ENCODE measurements at places on chromosomes 5 and 9. TPM values are rescaled to one million over a fixed set of nuclear protein-coding genes. Genes with fewer than 3 reads are reported as not detected.

- H3K4me1 ChIP-seq = no peaks in the 10 kb centered on the region
- no peaks in the 10 kb centered on the region for H3K36me3 ChIP-seq
- no peak overlapping the region for H3K4me3 ChIP-seq
- H3K27ac ChIP-seq = no peak overlapping the region
- peak; percentile 62 for DNase-seq
Measured at GRCh38 chr9:70195456-70195855, 63.3 kb upstream of the SMC5 start.

DNA sequence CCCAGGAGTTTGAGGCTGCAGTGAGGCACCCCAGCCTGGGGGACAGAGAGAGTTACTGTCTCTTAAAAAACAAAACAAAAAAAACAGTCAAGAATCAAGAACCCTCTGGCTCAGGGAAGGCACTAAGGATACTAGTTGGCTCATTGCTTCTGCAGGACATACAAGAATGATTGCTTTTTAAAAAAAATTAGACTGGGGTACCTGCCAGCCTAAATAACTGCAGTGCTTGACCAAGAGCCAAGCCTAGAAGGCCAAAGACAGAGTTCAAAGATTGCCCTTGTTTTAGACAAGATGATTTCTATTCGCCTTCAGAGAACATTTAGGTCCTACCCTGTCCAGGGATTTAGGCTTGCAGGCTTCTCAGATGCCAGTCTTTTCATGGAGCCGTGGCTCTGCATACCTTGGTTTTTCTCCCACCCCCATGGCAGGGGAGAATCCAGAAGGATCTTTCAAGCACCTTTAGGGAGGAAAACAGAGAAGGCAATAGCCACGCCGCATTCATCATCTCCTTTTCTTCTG lies 93.7 kb upstream of the IL6ST start:
- H3K27ac ChIP-seq = no peak overlapping the region
- H3K4me1 ChIP-seq = peaks cover 8% of the 10 kb centered on the region
- H3K27me3 ChIP-seq = no peaks in the 10 kb centered on the region

Gene FOXD4L6
- total RNA-seq = not detected

- H3K36me3 ChIP-seq = no peaks in the 10 kb centered on the region
- DNase-seq = no peak
- H3K27me3 ChIP-seq = no peaks in the 10 kb centered on the region
- H3K27ac ChIP-seq = no peak overlapping the region
Measured at GRCh38 chr9:126468141-126468825, 141.7 kb downstream of the MVB12B start.

Gene ITGA1
- 95.2 TPM for total RNA-seq

DNA sequence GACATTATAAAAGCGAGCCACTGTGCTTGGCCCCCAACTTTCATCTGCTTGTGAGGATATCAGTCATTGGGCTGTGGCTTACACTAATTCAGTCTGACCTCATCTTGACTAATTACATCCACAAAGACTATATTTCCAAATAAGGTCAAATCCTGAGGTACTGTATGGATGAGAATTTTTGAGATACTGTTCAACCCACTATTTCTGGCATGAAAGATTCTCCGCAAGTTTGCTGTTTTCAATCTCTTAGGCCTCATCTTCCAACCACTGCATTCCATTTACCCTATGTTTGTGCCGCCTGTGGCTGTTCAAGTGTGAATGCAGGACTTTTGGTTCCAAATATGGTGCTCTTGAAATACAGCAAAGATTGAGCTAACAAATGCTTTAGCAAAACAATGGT lies 400.9 kb upstream of the SGCD start:
- H3K36me3 ChIP-seq = no peaks in the 10 kb centered on the region
- no peaks in the 10 kb centered on the region for H3K27me3 ChIP-seq
- no peaks in the 10 kb centered on the region for H3K4me1 ChIP-seq

DNA sequence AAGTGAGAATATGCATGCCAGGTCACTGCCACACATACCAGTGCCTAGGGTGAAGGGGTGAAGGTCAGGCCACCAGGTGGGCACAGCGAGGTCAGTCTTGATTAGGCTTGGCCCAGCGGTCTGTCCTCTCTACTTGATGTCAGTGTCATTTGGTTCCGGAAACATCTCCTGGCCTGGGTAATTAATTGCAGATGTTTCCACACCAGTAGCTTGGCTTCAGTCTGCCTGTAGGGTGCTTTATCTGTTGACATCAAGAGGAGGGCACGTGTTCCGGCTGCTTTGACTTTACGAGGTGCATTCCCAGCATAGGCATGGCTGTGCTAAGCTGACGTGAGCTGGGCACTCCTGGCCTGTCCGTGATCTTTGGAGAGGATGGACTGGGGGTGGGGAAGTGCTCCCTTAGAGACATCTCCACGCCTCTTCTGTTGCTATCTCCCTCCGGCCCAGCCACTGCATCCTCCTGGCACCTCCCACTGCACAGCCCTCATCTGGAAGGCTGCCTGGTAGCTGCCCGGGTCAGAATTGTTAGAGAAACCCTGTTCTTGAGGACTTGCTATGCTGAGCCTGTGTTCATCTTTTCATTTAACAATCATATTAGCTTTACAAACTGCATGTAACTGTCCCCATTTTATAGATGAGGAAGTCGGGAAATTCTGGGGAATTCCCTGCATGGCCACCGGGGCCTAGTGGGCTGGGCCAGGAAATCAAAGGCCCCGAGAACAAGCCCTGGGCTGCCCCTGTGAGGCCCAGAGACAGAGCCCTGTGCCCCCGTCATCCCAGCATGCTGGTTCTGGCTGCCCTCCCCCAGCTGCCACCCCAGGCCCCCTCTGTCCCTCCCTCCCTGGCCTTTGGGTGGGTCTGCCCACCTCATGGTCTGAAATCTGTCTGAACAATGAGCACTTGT lies 29.1 kb downstream of the JADE2 start:
- peak; percentile 82 for DNase-seq
- no peaks in the 10 kb centered on the region for H3K27me3 ChIP-seq
- H3K27ac ChIP-seq = peak overlapping the region; percentile 32
- peaks cover 56% of the 10 kb centered on the region for H3K4me1 ChIP-seq

GRCh38 chr9:121261107-121261460 lies 6.9 kb upstream of the GSN start:
- H3K4me3 ChIP-seq = no peak overlapping the region
- DNase-seq = no peak
- no peaks in the 10 kb centered on the region for H3K27me3 ChIP-seq
- H3K36me3 ChIP-seq = no peaks in the 10 kb centered on the region
- peaks cover 9% of the 10 kb centered on the region for H3K4me1 ChIP-seq
- H3K27ac ChIP-seq = no peak overlapping the region

DNA sequence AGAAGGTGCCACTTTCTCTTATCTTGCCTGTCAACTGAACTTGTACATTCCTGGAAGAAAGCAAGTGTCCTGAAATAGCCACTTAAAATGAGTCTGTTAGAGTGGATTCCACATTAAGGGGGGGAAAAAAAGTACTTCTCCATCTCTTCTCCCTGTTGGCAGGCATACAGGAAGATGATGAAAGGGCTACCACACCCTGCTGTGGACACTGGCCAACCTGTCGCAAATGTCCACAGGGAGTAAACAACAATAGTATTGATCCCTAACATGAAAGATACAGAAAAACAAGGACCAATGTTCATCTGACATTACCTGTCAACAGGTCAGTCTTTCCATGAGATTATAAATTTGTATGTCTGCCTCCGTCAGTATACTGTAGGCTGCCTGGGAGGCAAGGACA lies 265.1 kb upstream of the MAP3K1 start:
- H3K27ac ChIP-seq = no peak overlapping the region
- H3K4me3 ChIP-seq = no peak overlapping the region
- H3K36me3 ChIP-seq = no peaks in the 10 kb centered on the region
- H3K27me3 ChIP-seq = no peaks in the 10 kb centered on the region
- DNase-seq = no peak
- H3K4me1 ChIP-seq = peaks cover 2% of the 10 kb centered on the region

DNA sequence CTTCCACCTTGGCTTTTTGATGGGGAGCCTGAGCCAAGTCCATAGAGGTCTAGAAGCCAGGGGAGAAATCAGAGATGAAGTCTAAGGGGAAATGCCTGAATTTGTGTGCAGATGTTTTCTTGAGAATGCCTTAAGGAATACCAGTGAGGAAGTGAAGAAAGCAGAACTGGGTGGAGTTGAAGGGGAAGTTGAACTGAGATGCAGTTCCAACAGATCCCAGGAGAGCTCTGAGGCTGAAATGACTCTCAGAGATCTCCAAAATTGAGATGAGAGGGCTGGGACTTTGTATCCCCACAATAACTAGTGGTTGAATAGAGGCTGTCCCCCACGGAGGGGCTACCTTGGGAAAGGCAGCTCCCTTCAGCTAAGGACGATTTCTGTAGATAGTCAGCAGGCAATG lies 197.1 kb downstream of the ZNF462 start:
- no peaks in the 10 kb centered on the region for H3K27me3 ChIP-seq
- H3K36me3 ChIP-seq = no peaks in the 10 kb centered on the region
- no peak overlapping the region for H3K27ac ChIP-seq
- DNase-seq = no peak
- H3K4me3 ChIP-seq = no peak overlapping the region
- H3K4me1 ChIP-seq = no peaks in the 10 kb centered on the region

Gene ANKDD1B
- not detected for total RNA-seq

Gene C5orf52
- total RNA-seq = not detected

Gene DND1
- under 0.01 TPM for total RNA-seq

DNA sequence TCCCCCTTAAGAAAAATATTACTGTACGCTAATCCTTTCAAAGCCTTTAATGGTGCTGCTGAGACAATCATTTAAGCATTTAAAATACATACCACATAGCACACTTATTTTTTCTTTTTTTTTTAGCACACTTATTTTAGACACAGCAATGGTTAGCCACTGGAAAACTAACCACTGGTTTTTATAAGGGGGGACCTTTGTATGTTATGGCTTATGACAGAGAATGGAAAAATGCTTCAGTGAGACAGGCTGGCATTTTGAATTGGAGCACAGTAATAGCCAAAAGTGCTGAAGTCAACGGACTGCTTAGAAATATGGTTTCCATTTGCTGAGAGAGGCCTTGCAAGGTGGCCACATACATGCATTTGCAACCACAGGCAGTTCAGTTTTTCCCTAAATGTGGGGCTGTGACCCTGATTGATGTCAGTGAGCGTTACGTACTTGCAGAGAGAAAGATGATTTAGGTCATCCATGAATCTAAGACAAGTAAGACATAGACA lies 28.5 kb downstream of the AOPEP start:
- H3K4me3 ChIP-seq = no peak overlapping the region
- H3K27me3 ChIP-seq = no peaks in the 10 kb centered on the region
- DNase-seq = no peak
- H3K36me3 ChIP-seq = no peaks in the 10 kb centered on the region

GRCh38 chr9:137369061-137369787 lies 53.7 kb downstream of the EXD3 start:
- H3K27me3 ChIP-seq = no peaks in the 10 kb centered on the region
- peaks cover 3% of the 10 kb centered on the region for H3K36me3 ChIP-seq
- no peak overlapping the region for H3K4me3 ChIP-seq
- peaks cover 2% of the 10 kb centered on the region for H3K4me1 ChIP-seq
- DNase-seq = no peak

GRCh38 chr5:28734396-28734795 lies 1696.0 kb upstream of the CDH9 start:
- H3K4me1 ChIP-seq = no peaks in the 10 kb centered on the region
- H3K36me3 ChIP-seq = no peaks in the 10 kb centered on the region
- no peak overlapping the region for H3K4me3 ChIP-seq
- no peak overlapping the region for H3K27ac ChIP-seq
- H3K27me3 ChIP-seq = no peaks in the 10 kb centered on the region

DNA sequence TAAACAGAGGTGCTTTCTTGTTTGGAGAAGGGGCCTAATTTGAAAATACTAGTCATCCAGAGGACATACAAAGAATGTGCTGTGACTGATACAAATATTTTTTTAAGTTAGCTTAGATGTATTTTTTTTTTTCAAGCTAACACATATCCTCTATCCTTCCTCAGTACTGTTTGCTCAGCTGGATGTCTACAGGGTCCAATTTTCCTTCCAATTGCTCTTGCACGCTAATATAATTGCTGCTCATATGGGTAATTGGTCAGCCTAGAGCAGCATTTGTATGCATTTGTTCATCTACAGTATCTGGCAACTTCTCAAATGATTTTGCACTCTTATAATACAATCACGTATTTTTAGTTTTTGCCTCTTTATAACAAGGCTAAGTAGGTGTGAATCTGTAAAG lies 84.7 kb downstream of the ZDHHC21 start:
- H3K36me3 ChIP-seq = no peaks in the 10 kb centered on the region
- H3K27ac ChIP-seq = no peak overlapping the region
- DNase-seq = no peak
- no peak overlapping the region for H3K4me3 ChIP-seq
- no peaks in the 10 kb centered on the region for H3K27me3 ChIP-seq
- H3K4me1 ChIP-seq = no peaks in the 10 kb centered on the region

GRCh38 chr5:40441733-40442132 lies 238.0 kb upstream of the PTGER4 start:
- H3K27me3 ChIP-seq = no peaks in the 10 kb centered on the region
- no peak overlapping the region for H3K4me3 ChIP-seq
- H3K4me1 ChIP-seq = peaks cover 2% of the 10 kb centered on the region
- H3K27ac ChIP-seq = no peak overlapping the region
- DNase-seq = no peak

Data from IMR-90 (cell line).